ENCODE measurements at places on chromosomes 4 and X.

DNA sequence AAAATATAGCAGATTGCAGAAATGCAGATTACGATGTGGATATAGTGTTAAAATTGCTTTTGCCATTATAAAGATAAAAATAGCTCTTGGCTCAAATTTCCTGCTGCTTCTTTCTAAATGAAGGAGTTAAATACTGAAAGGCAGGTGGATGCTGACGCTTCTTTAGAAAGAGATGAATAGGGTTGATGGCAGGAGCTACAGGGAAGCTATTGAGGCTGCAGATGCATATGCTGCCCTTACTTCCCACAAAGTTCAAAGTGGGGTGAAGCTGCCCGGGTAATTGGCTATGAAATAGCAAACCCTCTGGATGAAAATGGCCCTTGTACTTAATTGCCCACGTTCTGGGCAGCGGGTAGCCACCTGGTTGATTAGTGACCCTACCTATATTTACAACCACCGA lies 379.5 kb downstream of the ZIC3 start:
- DNase-seq: no peak

GRCh38 chrX:123923211-123923610 lies 38.3 kb upstream of the STAG2 start:
- DNase-seq: no peak

GRCh38 chr4:116639070-116639577 lies 446.3 kb downstream of the TRAM1L1 start:
- no peak for DNase-seq

- no peak for DNase-seq
Observed at GRCh38 chr4:113270520-113271319, 221.3 kb downstream of the ANK2 start.

- no peak for DNase-seq
Observed at GRCh38 chr4:92969650-92970379, 666.0 kb downstream of the GRID2 start.

DNA sequence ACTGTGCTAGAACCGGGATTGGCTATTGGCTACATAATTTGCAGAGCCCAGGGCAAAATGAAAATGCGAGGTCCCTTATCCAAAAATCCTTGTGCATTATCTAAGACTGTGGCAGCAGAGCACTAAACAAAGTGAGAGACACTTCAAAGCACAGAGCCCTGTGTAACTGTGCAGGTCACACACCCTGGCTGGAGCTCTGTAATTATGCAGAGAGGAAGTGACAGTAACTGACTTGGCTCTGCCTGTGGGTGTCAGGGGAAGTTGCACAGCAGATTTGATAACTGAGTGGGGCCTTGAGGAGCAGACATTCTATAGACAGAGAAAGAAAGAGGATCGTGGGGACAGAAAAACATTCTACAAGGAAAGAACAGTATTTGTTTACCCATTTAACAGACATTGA lies 173.5 kb upstream of the FMR1 start:
- DNase-seq: no peak

DNA sequence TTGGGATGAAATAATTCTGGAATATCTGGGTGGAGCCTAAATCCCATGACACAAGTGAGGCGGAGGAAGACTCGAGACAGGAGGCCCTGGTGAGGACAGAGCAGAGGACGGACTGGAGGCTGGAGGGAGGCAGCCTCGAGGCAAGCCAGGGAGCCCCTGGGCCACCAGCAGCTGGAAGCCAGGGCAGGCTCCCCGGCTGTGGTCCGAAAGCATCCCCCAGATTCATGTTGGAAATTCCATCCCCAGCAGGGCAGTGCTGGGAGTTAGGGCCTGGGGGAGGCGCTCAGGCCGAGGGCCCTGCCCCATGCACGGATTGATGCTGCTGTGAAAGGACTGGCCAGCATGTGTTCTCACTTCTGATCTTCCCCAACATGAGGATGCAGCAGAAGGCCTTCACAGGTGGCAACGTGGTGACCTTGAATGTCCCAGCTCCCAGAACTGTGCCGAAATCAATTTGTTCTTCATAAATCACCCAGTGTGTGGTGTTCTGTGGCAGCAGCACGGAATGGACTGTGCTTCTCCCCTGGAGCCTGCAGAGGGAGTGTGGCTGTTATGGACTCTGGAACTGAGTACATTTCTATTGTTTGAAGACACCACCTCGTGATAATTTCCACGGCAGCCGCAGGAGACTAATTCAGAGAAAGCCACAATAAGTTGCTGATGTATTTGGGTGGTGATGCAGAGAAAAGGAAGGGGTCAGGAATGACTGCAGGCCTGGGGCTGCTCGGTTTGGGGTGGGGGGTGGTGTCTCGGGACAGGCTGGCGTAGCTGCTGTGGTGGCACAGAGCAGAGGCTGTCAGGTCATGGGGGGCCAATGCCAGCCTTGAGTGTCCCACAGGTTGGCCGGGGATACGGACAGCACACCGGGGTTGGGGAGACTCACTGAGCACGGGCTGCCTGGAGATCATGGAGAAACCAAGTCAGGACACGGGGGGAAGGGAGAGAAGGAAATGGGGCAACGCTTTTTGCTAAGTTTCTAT lies 56.9 kb downstream of the PCGF3 start:
- no peak for DNase-seq
